ENCODE measurements at places on chromosomes 4 and X. TPM values are rescaled to one million over a fixed set of nuclear protein-coding genes. Genes with fewer than 3 reads are reported as not detected.
A peak's percentile ranks its signal among the peaks of the same experiment; 100 is the strongest.

DOK7 gene
- total RNA-seq = 0.26 TPM

GRCh38 chrX:49101629-49101984 is 21.9 kb upstream of the WDR45 start:
- DNase-seq = peak; percentile 50
- H3K4me1 ChIP-seq = no peaks in the 10 kb centered on the region
- H3K36me3 ChIP-seq = 0 out of 2 replicates have a peak, but pooled peaks cover 2% of the 10 kb centered on the region
- no peak overlapping the region for H3K27ac ChIP-seq
- H3K4me3 ChIP-seq = peak overlapping the region; percentile 85
- H3K27me3 ChIP-seq = no peaks in the 10 kb centered on the region

GRCh38 chr4:40536032-40536431 is 93.6 kb downstream of the RBM47 start:
- H3K4me1 ChIP-seq = no peaks in the 10 kb centered on the region
- H3K27me3 ChIP-seq = no peaks in the 10 kb centered on the region
- no peak overlapping the region for H3K4me3 ChIP-seq
- H3K27ac ChIP-seq = no peak overlapping the region
- no peak for DNase-seq

- DNase-seq = no peak
- no peaks in the 10 kb centered on the region for H3K4me1 ChIP-seq
- H3K4me3 ChIP-seq = no peak overlapping the region
Observed at GRCh38 chr4:156939801-156940200, 31.8 kb downstream of the PDGFC start.

DNA sequence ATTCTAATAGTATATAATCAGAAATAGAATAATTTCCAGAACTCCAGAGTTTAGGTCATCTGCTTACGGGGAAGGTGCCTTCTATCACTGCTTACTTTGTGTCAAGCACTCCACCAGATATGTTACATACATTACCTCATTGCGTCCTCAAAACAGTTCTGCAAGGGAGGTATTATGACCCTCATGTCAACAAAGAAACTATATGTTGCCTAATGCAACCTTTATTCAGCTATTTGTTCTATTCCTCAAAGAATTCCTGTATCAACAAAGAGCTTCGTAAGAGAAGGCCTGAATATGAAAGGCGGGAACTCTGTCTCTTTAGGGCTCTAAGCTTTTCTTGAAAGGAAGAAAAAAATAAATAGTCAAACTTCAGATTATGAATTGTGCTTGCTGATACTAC is 114.7 kb downstream of the PDLIM5 start:
- DNase-seq = no peak
- no peaks in the 10 kb centered on the region for H3K4me1 ChIP-seq
- no peaks in the 10 kb centered on the region for H3K27me3 ChIP-seq
- H3K36me3 ChIP-seq = no peaks in the 10 kb centered on the region
- H3K27ac ChIP-seq = no peak overlapping the region

- H3K4me1 ChIP-seq = no peaks in the 10 kb centered on the region
- H3K27ac ChIP-seq = no peak overlapping the region
- H3K4me3 ChIP-seq = no peak overlapping the region
- no peak for DNase-seq
- H3K36me3 ChIP-seq = peaks cover 61% of the 10 kb centered on the region
Observed at GRCh38 chr4:183297675-183298074, 22.4 kb downstream of the CLDN22 start.

All from H9 (cell line).